ENCODE measurements at places on chromosomes 6 and 20.

GRCh38 chr6:105326216-105326615, 76.7 kb downstream of the PREP start:
- no peak for DNase-seq

DNA sequence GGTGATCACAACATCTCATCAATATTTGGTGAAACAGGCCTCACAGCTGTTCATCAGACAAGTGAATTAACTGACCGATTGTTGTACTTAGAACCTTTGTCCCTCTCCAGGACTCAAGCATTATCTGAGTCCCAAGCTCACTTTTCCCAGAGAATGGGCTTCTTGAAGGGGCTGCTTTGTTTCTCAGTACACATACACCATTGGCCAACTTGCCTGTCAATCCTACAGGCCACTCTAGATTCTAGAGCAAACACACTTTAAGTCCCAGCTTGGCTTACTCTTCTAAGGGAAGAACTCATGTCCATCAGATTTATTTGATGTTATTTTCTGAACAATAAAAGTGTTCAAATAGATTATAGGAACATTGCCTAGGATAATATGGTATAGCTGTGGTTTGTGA, 249.5 kb downstream of the BCKDHB start:
- no peak for DNase-seq

DNA sequence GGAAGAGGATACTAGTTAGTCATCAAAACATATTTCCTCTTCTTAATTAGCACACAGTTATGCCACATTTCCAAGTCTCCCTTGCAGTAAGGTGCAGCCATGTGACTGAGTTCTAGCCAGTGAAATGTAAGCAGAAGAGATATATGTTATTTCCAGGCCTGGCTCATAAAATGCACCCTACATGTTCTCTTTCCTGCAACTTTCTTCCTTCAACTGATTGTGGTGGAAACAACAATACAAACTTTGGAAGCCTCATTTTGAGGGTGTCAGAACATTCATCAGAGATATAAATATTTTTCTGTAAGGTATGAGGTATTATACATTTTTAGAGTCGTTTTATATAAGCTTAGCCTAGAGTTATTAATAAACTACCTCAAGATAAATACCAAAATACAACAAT, 110.9 kb upstream of the PDE7B start:
- DNase-seq: no peak

DNA sequence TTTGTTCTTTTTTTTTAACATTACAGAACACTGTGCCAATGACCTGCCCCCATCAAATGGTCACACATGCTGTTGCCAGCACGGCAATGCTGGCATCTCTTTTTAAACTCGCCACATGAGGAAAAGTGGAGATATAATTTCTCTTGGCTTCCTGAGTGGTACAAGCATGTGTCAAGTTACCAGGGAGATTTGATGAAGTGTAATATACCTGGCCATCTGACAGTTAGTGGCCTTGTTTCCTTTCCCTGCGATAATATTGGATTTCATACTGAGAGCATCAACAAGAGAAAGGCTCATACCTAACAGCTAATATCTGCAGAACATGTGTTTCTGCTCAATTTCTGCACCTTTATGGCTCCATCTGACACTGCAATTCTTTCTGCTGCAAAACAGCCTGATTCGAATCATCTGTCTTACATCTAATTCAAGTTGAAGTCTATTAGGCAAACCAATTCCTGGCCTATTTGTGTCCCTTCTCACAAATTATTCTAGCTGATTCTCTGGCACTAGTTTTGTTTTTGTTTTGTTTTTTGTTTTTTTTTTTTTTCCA, 519.5 kb downstream of the PREX1 start:
- DNase-seq: no peak

DNA sequence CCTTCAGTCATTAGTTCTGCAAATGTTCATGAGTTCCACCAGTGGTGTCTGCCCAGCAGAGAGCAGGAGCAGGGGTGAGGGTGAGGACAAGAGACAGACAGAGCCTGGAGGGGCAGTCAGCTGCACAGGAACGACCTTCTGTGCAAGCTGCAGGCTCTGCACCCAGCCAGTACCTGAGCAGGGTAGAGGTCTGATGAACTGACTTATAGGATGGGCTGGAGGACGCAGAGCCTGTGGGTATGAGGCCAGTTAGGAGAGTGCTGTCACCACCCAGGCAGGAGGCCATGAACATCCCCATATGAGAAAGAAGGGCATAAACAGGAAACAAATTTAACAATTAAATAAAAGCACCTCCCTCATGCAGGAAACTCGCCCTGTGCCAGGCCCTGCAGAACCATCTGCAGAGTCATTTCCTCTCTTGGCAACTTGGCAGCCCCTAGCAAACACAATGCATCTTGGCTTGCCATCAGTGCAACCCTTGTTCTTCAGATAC, 17.9 kb downstream of the C6orf15 start:
- DNase-seq: peak; percentile 18

- DNase-seq: no peak
Measured at GRCh38 chr6:47247227-47247797, 62.4 kb downstream of the TNFRSF21 start.

DNA sequence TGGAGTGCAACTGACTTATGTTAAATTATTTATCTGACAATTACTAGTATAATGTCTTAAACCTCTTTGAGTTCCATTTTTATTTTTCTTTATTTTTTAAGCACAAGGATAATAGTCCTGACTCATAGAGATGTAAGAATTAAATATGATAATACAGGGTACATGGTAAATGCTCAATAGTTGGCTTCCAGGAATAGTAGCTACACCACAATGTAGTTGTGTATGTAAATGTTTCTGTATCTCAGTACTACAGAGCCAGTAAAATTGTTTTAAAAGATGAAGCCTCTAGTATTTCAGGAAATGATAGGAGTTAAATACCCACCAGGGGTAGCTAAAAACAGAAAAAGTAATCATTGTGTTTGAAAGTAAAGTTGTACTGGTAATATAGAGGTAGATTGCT, 487.4 kb upstream of the IRAK1BP1 start:
- DNase-seq: no peak

- DNase-seq: no peak
Measured at GRCh38 chr6:32108094-32108627, 977 bp downstream of the TNXB start.

DNA sequence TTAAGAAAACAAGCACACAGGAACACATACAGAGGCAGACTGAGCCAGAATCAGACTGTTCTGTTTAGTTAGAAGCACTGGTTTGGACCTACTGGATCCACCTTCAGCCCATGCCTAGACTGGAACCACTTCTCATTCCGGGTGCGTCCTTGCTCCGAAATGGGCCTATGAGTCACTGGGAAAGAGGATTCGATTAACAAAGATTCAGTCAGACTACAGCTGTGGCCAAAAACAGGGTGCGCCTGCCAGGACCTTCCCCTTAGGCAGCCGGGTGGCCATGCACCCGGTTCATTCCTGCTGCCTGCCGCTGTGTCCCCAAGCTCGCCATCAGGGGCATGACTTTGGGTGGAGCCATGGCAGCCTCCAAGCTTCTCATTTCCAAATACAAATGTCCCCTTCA, 14.5 kb upstream of the KCNK5 start:
- no peak for DNase-seq

GRCh38 chr6:19731282-19731681, 105.9 kb upstream of the ID4 start:
- no peak for DNase-seq

- no peak for DNase-seq
Measured at GRCh38 chr6:139371421-139372203, 2.8 kb downstream of the CITED2 start.

GRCh38 chr20:40293740-40294139, 395.3 kb downstream of the MAFB start:
- DNase-seq: no peak

- DNase-seq: peak; percentile 75
Measured at GRCh38 chr6:14144678-14145113, 27.1 kb downstream of the CD83 start.

- DNase-seq: no peak
Measured at GRCh38 chr6:62775427-62776022, 435.7 kb upstream of the FKBP1C start.

DNA sequence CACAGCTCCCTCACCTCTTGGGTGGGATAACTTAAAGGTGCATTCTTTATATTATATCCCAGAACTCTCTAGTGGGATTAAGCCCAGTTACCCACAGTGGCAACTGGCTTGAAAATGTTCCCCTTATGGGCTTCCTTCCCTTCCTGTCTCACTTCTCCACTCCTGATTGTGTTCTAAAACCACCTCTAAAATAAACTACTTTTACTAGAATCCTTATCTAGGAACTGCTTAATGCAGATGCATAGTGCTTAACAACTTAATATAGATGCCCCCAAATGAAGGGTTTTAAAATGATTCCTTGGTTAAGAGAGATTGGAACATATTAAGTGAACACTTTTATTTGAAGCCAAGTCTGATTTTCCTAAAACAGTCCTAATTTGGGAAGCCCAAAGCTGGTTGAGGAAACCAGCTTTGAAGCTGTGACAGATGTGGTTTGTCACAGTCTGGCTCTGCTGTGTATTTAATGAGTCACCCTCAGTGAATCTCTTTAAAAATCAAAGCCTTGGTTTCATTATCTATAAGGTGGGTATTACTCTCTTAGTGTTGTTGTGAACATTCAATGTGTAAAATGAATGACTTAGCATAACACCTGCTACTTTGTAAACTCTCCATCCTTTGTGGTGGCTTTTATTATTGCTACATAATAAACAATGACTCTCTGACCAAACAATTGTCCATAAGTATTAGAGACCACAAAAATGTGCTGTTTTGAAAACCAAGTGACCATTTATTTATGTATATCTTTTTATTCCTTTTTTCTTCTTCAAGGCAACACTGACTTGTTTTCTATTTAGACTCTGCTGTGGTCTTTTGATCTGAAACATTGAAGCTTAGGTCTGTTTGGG, 24.4 kb downstream of the PLCB1 start:
- DNase-seq: no peak

DNA sequence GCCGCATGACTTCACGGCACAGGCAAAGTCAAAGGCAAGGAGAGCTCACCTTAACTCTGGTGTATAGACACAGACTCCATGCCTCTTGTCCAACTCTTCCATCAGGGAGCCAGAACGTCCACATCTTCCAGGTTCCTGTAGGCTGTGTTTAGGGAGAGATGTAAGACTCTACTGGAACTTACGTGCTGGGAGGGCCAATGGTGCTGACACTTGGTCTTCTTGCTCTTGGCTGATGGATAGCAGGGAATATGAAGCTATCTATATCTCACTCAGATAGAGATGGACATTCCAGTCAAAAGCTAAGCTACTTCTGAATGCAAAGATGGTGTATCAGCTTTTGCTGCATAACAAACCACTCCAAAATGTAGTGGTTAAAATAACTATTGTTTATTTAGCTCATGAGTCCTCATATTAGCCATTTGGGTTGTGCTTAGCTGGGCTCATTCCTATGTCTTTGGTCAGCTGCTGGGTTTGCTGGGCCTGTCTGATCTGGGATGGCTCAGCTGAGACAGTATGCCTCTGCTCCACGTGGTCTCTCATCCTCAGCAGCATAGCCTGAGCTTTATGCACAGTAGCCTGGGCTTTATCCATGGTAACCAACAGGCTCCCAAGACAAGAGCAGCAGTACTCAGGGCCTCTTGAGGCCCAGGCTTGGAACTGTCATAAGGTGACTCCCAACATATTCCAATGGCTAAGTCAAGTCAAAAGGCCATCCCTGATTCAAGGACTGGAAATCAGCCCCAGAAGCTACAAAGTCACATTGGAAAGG, 111.6 kb downstream of the SNX5 start:
- DNase-seq: no peak

- no peak for DNase-seq
Measured at GRCh38 chr20:37155987-37156386, 23.1 kb upstream of the RPN2 start.

- DNase-seq: no peak
Measured at GRCh38 chr6:170206317-170206621, 84.6 kb downstream of the DLL1 start.

DNA sequence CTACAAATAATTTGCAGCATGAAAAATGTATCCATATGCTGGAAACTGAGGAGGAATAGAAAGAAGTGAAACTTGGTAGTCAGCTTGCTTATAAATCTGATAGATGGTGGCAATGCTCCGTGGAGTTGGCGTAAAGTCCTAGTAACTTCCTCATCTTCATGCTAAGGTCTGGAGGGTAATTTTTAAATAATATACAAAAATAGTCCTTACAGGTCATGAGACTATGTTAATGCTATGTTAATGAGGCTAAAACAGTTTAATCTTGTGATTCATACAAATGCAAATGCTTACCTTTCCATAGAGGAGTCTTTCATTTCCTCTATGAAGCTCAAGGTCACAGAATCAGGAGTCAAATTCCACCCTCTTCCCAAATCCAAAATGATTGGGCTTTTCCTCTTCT, 9.4 kb upstream of the CRIP3 start:
- DNase-seq: no peak

GRCh38 chr6:137175868-137176245, 2.4 kb upstream of the IL22RA2 start:
- no peak for DNase-seq

DNA sequence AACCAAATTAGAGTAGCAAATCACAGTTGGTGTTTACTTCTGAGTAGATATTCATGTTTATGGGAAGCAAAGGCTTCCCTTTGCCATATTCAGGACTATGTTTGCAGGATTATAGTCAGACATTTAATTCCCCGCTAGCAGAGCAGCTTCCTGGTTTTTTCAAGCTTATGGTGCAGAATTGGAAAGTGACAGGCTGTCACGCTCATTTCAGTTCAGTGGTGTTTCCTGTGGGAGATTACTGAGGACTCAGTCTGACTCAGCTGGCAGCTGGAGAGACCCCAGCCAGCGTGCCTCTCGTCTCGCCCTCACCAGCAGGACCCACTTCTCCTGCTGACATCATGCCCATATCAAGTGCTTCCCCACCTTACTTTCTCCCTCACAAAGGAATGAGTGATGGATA, 85.1 kb downstream of the LYRM2 start:
- DNase-seq: no peak

- no peak for DNase-seq
Measured at GRCh38 chr6:55980627-55981211, 105.3 kb upstream of the BMP5 start.

- no peak for DNase-seq
Measured at GRCh38 chr6:21049572-21049971, 515.3 kb downstream of the CDKAL1 start.

DNA sequence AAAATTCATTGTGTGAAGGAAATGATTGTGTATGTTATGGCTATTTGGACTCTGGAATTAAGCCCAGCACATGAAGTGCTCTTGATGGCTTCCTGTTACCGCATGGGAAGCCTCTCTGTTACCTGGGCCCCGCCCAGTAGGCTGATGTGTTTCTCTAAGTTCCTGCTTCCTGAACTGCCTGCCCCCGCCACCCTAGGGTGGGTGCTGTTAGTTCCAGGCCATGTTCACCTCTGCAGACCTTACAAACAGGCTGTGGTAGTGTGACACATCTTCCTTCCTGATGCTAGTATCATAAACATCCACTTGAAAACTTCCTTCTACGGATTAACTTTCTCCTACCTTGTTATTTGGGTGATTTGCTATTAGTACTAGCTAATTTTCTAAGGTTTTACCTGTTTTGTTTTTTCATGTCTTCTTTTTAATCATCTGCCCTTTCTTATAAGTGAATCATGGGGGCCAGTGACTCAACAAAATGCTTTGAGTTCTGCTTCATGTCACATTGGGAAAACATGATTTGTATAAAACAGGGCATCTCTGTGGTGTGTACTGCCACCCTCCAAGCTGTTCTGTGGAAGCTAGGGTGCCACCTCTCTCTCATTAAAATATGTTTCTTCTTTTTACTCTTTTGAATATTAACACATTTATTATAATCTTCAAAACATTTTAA, 40.6 kb downstream of the SH3BGRL2 start:
- DNase-seq: peak; percentile 54

GRCh38 chr20:33477386-33478234, 12.3 kb upstream of the CBFA2T2 start:
- DNase-seq: no peak

- peak; percentile 46 for DNase-seq
Measured at GRCh38 chr6:138287144-138287955, 69.1 kb upstream of the PBOV1 start.

- no peak for DNase-seq
Measured at GRCh38 chr6:169186496-169187169, 67.0 kb downstream of the THBS2 start.

Measured in stimulated activated CD4-positive, alpha-beta T cell treated with anti-CD3 and anti-CD28 coated beads, Interleukin-4, amount 100 ng/mL, for 1 hour (primary cell).